BJ (cell line): ENCODE measurements at places on chromosomes 6 and 20.

- no peak for DNase-seq
These were observed 84.9 kb upstream of the LRFN2 start for GRCh38 chr6:40672087-40672486.

DNA sequence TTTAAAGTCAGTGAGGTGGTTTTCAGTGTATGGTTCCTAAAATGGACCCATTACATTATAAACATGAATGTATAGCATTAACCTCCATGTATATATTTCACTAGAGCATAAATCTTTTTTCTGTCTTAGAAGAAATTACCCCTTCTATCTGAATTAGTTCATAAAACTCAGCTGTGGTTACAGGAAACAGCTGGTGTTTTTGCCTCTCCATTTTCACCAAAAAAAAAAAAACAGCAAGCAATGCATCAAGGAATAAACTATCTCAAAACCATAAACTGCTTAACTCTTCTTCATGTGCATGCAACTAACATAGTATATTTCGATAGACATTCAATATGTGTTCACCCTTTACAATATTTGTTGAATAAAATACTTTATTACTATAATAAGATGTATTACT lies 40.2 kb downstream of the MOXD1 start:
- no peak for DNase-seq

GRCh38 chr20:36086767-36087166 lies 67.8 kb upstream of the EPB41L1 start:
- DNase-seq = no peak

GRCh38 chr6:131998255-131998982 lies 47.2 kb upstream of the CCN2 start:
- DNase-seq = no peak

DNA sequence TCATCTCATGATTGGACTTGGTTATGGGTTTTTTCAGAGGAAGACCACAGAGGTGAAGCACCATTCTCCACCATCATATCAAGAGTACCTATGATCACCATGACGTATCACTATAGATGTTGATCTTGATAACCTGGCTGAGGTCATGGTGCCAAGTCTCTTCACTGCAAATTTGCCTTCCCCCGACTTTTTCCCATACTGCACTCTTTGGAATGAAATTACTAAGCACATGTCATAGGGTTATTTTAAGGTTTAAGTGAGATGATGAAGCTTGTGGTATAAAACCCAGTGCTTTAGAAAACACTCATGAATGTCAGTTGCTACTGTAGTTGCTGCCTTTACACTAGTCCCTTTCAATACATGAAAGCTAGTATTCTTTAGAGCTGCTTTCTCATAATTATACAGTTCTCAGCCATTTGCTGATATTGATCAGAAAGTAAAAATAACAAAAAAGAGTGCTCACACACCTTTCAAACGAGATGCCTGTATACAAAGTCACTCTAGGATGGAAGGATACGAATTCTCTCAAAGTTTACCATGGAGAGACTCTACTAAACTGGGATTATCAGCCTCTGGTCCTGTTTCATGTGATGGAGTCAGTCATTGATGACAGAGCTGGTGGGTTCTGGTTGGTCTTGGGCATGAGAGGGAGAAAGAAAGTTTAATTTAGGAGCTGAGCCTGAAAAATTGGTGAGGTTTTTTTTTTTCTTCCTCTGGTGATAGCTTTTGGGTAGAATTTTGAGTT lies 228.1 kb downstream of the PRL start:
- no peak for DNase-seq

GRCh38 chr6:71579902-71580301 lies 291.3 kb downstream of the OGFRL1 start:
- no peak for DNase-seq

DNA sequence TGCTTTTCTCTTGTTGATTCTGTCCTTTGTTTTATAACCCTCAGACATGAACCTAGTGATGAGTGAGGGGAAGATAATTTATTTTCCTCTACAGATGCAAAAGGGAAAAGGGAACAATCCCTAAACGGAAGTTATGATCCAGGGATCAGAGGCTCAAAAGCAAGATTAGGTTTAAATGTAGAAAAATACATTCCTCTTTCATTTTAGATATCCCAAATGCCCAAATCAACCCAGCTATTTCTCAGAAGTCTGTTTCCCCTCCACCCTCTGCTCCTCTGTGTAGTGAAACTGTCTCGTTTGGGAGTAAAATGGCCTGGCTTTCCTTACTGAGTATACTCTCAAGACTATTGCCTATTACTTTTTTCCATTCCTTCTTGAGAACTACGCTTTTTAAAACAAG lies 97.1 kb downstream of the PRL start:
- DNase-seq = no peak

- no peak for DNase-seq
These were observed 8.1 kb downstream of the HLA-DRB1 start for GRCh38 chr6:32581315-32582095.

DNA sequence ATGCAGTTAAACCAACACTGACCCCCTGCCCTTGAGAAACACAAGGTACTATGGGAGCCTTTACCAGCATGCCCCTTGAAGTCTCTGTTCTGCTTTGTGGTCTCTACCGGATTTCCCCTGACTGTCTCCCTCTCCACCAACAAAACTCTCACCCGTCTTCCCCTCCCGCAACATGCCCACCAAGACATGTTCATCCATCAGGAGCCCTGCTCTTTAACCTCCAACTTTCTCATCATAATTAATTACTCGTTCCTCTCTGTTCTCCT lies 1.1 kb downstream of the ZNF165 start:
- DNase-seq = no peak

DNA sequence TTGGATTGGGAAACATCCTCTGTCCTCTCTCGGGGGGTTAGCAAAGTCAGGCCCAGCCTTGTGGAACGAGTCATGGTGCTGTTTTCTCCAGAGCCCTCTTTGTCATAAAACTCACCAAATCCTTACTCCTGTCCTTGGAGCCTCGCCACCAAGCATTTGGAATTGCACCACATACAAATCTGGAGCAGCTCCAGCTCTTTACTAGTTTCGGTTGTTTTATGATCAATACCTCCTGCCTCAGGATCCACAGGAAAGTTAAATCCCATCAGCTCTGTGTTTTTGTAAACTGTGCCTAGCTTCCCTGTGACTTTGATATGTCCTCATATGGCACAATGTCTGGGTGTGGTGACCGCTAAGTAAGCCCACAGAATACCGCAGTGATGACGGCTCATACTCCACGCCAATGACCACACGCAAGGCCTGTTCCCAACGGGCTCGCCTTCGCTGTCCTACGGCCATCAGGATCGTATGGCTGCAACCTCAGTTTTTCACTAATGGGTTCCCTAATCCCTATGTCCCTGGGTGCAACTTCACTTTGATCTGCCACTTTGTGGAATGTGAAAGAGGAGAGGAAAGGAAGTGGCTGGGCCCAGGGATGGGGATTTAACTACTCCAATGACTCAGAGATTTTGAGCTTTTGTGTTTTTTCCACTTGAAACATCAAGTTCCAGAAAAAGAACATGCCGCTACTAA lies 111.3 kb upstream of the FOXQ1 start:
- peak; percentile 92 for DNase-seq

DNA sequence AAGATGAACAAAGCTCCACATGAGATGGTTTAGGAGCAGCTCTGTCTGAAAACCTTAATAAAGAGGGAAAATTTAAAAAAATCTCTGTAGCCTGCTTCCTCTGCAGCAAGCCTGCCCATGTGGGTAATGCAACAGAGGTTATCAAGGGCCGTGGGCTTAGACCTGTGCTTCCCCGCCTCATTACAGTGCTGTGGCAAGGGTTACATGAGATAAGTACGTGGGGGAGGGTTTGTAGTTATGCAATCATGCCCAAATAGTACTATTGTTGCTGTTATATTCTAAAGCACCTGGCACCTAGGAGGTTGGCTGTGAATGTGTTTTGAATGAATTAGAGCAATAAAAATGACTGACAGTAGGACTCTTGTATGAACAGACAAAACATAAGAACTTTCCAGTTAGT lies 68.3 kb downstream of the PKHD1 start:
- DNase-seq = no peak

DNA sequence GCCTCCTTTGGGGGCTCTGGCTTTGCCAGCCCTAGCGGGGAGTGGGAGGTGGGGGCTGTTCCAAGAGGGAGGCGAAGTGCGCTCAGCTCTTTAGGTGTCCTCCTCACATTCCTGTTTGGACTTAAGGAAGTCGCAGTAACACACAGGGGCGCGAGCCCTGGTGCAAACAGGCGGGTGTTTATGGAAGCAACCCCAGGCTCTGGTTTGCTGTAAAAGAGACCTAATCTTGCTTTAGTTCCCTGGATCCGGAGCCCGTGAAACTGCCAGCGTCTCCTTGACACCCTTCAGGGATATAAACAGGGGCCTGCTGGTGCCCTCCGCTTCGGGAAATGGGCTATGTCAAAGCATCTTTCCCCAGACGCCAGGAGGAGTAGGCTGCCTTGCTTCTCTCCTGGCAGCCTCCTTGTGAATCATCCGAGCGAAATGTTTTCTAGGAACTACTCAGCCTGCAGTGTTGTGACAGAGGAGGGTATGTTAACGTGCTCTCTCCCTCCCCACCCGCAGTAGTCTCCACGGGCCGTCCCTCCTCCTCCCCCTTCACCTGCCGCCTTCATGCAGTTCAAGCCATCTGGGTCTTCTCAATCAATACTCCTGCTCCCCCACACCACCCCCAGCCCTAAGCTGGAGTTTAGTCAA lies 168.0 kb upstream of the LRFN2 start:
- no peak for DNase-seq

- DNase-seq = no peak
These were observed 14.3 kb upstream of the KCNB1 start for GRCh38 chr20:49496553-49497397.

DNA sequence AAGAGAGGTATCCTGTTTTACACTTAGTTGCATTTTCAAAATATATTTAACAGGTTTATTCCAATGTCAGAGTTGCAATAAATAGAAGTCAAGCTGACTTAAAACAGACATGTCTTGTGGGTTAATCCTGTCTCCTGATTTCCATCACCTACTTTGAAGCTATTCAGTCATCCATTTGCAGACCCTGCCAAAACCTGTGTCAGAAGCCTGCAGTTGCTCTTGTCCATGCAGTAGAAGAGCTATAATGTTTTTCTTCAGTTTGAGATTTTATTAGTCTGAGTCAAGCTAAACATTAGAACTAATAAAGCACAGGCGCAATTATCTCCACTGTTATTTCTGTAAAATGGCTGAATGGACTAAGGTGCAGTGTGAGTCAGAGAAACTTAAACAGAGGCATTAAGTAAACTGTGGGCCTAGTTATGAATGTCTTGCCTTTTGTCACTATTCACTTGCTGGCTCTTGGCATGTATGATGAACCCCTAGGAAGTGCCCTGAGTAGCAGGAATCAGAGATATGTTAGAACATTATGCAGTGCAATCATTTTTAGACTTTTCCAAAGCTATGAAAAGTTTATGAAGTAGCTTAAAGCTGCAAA lies 11.0 kb upstream of the HDGFL1 start:
- DNase-seq = no peak

GRCh38 chr6:25418454-25419052 lies 139.4 kb downstream of the CARMIL1 start:
- no peak for DNase-seq

GRCh38 chr6:166707045-166707444 lies 80.0 kb upstream of the RPS6KA2 start:
- DNase-seq = no peak

- DNase-seq = no peak
These were observed 1.7 kb downstream of the ZUP1 start for GRCh38 chr6:116666869-116667268.

DNA sequence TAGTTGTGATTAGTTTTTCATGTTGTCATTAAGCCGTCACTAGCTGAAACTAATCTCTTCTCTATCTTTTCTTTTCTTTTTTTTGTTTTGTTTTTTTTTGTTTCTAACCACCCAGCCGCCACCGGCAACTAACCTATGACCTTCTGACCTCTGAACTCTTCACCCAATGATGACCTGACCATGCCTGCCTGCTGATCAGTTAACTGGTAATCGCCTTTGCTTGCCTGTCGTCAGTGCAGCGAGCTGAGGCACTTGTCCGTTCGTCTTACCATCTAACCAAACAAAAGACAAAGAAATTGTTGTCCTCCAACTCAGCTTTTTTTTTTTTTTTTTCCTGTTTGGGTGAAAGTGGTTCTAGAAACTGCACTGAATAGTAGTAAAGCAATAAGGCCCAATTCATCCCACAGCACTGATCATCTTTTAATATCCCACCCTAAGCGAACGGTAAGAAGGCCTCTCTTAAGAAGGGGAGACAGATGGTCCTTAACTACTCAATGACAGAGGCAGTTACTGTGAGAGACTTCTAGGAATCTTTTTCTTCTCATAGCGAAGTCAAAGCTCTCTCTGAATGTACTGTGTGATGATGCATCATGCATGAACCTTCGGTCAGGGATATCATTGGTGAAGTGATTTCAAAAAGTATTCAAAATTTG lies 156.2 kb downstream of the QKI start:
- DNase-seq = no peak

GRCh38 chr6:454148-454991 lies 62.8 kb downstream of the IRF4 start:
- DNase-seq = no peak

- no peak for DNase-seq
These were observed 98.6 kb upstream of the CLDN20 start for GRCh38 chr6:155165029-155165710.

GRCh38 chr6:160170018-160170680 lies 48.5 kb downstream of the SLC22A1 start:
- DNase-seq = no peak
